ENCODE measurements at places on chromosomes 4 and X.

DNA sequence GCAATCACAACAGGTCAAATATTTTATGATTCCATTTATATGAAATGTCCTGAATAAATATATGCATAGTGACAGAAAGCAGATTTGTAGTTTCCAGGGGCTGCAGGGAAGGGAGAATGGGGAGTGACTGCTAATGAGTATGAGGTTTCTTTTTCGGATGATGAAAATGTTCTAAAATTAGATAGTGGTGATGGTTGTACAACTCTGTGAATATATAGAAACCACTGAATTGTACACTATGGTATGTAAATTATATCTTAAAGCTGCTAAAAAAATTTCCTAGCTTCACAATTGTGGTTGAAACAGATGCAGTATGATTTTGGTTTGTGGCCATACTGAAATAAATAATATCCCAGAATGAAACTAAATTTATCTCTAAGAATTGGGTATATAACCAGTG, 12.9 kb upstream of the IL2 start:
- DNase-seq, result no peak

- no peak for DNase-seq
Observed at GRCh38 chrX:103376979-103377324, 614 bp downstream of the BEX3 start.

GRCh38 chrX:119655125-119655524, 37.8 kb downstream of the SEPTIN6 start:
- DNase-seq, result no peak

GRCh38 chr4:187364851-187365250, 630.7 kb upstream of the ZFP42 start:
- DNase-seq, result no peak
